ENCODE measurements at places on chromosomes 1 and 21.
A peak's percentile ranks its signal among the peaks of the same experiment; 100 is the strongest.

- no peak for DNase-seq
These were observed 20.6 kb downstream of the RUNX1 start for GRCh38 chr21:35028451-35028978.

DNA sequence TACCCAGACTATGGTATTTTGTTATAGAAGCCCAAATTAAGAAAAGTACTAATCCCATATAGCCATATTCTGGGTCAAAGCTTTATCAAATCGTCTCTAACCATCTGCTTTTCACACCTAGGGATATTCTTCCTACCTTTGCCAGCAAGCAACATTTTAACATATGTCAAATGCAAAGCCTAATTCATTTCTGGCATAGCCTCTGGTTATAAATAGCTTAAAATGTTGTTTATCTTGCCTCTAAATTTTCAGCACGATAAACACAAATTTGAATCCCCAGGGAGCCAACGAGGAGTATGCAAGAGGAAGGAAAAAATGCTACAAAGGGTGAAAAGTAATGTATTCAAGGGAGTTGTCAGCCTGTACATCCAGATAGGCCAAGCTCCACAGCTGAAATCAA is 357.2 kb downstream of the KCNH1 start:
- no peak for DNase-seq

- no peak for DNase-seq
These were observed 1.4 kb downstream of the CDA start for GRCh38 chr1:20590306-20590777.

DNA sequence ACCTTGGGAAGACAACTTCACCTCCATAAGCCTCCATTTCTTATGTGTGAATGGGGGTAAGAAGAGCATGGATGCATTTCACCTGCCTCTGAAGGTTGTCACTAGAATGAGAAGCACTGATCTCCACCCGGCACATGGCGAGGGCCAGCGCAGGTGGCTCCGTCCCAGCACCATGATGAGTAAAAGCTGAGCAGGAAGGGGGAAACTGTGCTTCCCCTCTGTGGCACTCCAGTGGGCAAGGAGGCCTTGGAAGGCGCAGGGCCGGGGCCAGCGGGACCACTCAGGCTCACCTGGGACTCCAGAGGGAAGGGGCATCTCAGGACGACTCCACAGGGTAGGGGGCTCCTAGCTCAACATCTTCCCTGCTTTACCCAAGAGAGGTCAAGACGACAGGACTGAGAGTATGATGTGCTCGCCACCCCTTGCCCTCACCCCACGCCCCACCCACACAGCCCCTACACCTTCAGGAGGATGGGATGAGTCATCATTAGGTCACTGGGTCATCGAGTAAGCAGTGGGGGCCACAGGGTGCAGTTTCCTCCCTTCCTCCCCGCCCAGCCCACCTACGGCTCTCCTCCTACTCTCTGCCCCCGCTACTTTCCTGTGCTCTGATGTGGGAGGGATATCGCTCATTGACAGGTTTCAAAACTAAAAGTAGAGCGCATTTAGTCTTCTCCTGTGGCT is 112.1 kb downstream of the HIVEP3 start:
- DNase-seq: peak; percentile 34

DNA sequence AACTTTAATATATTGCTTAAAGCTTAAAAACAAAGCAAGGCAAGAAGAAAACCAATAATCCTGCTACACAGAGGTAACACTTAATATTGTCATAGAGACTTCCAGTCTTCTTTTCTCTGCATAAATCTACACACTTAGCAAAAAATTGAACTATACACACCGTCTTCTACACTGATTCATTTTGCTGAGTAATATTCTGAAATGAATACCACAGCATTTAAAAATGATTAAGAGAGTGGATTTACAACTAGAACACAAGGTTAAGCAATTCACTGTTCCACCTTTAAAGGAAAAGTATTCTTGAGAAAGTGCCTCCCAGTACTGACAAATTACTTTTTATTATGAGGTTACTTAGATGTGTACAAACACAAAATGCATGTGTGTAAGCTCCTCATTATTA is 22.2 kb upstream of the ITPKB start:
- DNase-seq: no peak

- no peak for DNase-seq
These were observed 209.7 kb upstream of the VAMP3 start for GRCh38 chr1:7561331-7561921.

DNA sequence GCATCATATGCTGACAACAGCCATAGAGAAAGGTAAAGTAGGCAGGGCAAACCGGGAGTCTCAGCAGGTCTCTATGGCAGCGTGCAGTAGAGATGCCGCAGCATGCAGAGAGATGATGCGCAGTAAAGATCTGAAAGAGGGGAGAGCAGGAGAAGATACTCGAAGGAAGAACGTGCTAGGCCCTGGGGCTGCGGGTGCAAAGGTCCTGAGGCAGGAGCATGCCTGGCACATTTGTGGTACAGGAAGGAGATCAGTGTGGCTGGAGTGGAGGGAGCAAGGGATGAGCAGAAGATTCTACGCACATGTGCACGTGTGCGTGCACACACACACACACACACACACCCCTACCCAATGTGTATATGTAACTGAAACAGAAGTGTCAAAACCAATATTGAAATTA is 45.0 kb downstream of the ARHGEF10L start:
- DNase-seq: no peak

DNA sequence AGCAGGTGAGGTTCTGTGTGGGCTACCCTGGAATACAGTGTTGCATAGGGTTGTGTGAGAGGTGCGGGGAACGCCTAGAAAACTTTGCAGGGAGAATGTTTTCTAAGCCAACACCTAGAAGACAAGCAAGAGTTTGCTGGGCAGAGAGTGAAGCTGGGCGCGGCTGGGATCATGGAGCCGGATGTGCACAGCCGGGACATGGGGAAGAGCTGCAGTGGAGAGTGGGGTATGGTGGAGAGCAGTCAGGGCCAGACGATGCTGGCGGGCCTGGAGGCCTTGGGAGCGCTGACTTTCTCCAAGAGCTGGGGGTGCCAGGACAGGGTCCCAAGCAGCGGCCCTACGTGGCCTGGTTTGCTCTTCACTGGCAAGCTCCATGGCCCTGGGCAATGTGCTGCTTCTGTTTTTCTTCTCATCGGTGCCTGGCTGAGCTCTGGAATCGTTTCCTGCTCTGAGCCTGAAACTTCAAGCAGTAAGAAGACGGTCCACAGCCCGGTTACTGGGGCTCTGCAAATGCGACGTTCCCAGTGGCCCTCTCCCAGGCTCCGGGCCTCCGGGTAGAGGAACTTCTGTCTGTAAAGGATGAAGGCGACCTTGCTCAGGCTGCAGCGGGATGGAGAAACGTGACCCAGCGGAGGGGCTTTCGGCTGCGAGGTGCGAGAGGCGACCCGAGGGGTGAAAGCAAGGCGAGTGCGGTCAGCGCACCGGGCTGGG is 51.9 kb upstream of the CD34 start:
- no peak for DNase-seq

DNA sequence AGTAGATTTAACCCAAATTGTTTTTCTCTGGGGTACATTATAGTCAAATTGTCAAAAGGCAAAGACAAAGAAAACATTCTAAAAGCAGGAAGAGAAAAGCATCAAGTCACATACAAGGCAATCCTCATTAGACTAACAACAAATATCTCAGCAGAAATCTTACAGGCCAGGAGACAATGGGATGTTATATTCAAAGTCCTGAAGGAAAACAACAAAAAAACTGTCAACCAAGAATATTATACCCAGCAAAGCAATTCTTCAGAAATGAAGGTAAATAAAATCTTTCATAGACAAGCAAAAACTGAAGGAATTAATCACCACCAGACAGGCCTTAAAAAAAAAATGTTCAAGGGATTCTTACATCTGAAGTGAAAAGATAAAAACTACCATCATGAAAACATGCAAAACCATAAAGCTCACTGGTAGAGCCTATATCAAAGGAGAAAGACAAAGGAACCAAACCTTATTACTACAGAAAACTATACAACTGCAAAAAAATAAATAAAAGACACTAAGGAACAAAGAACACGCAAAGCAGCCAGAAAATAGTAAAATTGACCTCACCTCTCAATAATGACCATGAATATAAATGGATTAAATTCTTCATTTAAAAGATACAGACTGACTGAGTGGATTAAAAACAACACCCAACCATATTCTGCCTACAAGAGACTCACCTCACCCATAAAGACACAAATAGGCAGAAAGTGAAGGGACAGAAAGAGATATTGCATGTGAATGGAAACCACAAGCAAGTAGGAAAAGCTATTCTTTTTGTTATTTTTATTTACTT is 113.8 kb upstream of the ZC3H11B start:
- no peak for DNase-seq

DNA sequence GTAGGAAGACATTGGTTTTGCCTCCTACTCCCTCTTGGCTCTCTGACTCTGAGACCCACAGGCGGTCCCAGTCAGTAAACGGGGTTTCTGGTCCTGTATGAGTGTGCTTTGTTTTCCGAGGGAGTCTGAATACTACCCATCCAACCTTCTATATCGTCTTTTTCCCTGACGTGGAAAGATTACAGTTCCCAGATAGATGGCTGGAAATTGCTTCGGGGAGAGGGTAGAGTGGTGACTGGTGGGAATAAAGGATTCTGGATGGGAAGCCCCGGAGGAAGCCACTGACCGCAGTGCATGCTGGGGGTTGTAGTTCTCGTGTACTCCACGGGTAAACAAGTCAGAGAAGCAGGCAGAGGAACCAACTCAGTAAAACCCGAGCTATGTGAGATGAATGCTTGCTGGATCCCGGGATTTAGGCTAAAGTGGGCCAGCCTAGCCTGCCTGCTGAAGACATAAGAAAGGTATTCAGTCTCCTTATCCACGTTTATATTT is 66.2 kb upstream of the IRF2BP2 start:
- DNase-seq: peak; percentile 62

DNA sequence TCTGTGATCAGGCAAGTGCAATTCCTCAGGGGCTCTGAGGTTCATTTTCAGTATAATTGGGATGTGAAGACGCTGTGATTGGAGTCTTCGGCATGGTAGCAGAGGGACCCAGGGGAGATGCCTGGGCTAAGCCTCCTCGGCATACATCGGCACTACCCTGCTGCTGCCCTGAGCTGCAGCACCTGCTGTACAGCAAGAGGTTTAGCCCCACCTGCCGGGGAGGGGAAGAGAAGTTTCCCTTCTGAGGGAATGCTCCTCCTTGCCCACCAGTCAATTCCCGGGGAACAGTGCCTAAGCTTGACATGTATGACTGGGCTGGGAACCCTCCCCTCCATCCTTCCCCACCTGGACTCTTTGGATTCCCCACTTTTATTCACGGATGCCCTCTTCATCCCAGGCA is 24.9 kb downstream of the CNIH3 start:
- no peak for DNase-seq

- DNase-seq: peak; percentile 21
These were observed 404 bp upstream of the SCMH1 start for GRCh38 chr1:41242342-41243078.

Measured in activated T-cell treated with anti-CD3 and anti-CD28 coated beads, Interleukin-2, amount 50 U/mL, for 1 hour (primary cell).